ENCODE measurements at places on chromosomes 11 and 22. TPM values are rescaled to one million over a fixed set of nuclear protein-coding genes. Genes with fewer than 3 reads are reported as not detected.

DNA sequence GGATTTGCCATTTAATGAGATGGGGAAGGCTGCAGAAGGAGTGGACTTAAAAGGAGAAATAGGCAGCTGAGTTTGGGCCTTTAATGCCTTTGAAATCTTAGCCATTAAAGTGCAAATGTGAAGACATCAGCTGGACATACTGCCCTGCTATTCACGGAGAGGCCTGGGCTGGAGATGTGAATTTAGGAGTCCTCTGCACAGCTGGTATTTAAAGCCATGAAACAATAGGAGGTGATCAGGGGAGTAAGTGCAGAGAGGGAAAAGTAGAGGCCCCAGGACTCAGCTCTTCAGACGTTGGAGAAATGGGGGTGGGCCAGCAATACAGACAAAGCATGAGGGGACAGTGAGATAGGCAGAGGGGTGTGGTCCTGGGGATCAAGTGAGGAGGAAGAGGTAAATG, 16.6 kb downstream of the SLC3A2 start:
- no peak for DNase-seq

DNA sequence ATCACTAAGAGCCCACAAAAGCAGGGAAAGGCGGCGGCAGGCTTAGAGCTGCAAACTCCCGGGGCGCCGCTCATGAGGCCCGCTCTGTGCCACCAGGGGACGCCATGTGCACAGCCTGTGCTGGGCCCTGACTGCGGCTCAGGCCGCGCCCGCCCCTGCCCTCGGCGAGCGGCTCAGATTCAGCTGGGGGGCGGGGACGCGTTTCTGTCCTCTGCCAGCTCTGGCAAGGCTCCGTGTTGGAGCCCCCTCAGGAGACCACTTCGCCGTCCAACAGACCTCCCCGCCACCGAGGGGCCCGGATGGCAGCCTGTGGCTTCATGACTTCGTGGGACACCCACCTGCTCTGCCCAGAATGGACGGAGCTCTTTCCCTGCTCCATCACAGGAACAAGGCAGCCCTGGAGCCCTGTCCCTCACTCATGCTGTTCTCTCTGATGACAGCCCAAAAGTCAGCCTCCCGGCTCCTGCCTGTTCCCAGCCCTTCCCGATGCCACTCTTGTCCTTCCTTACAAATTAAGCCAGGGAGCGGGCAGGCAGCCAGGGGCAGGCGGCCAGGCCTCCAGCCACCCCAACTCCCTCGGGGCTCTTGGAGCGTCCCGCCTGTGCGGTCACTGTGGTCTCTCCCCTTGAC, 69.1 kb downstream of the NAT10 start:
- peak; percentile 92 for DNase-seq

KREMEN1 gene
- 4.4 TPM for total RNA-seq

ENDOD1 gene
- 4.7 TPM for total RNA-seq

- no peak for DNase-seq
Measured at GRCh38 chr11:75536786-75537641, 11.3 kb upstream of the GDPD5 start.

BTG4 gene
- total RNA-seq: not detected

DNA sequence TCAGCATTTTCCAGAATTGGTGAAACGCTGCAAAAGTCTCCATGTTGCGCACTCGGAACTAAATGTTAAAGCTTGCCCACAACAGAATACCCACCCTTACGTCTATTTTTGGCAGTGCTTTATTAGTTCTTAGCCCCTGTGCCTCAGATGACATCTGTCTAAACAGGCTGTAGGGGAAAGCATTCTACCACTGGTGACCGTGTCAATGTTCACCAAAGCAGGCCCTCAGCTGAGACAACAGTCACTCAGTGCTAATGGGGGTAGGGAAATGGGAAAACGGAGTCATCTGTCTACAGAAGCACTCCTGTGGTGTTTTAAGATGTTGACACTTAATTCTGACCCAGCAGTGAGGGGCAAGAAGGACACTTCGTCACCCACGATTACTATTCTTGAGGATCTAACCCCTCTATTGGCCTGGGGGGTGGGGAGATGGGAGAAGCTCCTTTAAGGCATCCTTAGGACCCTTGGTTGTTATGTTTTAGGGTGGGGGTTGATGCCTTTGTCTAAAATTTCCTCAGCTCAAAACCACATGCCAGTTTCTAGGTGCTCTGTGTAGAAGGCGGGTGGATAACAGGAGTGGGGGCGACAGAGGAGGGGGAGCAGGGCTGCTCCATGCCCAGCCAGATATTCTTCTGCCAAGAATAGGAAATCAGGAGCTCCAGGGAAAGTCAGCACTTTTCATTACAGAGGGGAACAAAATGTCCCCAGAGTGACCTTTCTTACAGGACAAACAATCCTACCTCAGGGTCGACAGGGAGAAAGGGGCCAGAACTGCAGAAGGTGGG, 15.6 kb upstream of the MFRP start:
- no peak for DNase-seq

UBQLN3 gene
- total RNA-seq: 0.31 TPM

NAP1L4 gene
- 41.2 TPM for total RNA-seq

DNA sequence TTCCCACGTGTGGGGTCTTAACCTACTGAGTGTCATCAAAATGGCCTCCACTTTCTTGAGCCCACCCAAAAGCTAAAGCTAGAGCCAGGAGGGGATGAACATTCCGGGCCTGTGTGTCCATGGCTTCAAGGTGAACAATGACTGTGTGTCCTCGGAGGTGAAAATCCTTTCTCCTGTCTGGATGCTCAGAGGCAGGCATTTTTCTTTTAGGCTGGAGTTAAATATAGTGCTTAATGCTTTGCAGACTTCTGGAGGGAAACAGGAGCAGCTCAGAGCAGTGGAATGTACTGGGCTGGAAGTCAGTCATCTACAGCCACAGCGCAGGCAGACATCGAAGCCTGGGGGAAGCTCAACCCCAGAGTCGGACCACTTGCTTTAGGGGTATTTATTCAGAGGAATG, 68.6 kb upstream of the TMEM45B start:
- no peak for DNase-seq

F2 gene
- 0.16 TPM for total RNA-seq

DNA sequence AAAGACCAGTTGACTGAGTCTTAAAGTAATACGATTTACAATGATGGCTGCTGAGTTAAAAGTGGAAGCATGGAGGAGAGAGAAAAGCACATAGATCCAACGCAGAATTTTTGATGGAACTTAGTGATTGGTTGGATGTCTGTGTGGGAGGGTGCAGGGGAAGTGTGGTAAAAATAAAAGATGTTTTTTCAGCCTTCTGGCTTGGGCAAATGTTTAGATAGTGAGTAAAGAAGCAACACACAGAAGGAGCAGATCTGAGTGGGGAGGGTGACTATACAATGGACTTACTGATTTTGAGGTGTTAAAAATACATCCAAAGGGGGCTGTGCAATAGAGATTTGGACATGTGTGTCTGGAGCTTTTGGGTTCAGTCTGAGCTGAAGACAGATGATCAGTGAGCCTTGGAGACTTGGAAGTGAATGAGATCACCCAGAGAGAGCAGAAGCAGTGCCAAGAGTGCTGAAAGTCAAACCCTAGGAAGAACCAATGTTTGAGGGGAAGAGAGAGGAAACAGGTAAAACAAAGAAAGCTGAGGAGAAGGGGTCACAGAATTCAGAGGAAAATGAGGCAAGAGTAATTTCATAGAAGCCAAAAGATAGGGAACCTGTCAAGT, 8.6 kb downstream of the GRIA4 start:
- no peak for DNase-seq

Measured in pancreas (tissue), 10 donors.